ENCODE measurements at places on chromosomes 3 and 15.

DNA sequence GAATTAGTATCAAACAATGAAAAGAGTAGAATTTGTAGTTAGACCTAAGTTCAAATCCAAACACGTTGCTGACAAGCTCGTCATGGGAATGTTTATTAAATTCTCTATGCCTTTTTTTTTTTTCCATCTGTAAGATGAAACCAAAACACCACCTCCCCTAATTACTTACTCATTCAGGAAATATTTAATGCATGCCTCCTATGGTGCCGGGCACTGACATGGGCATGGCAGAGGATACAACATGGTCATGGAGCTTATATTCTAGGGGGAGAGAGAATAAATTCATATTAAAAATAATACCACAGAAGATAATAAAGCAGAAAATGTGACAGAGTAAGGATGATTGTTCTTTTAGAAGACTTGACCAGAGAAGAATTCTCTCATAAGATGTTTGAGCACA lies 215.8 kb downstream of the RYR3 start:
- no peaks in the 10 kb centered on the region for H3K4me1 ChIP-seq
- H3K4me3 ChIP-seq = no peak overlapping the region
- no peak overlapping the region for H3K27ac ChIP-seq
- no peak for DNase-seq
- H3K27me3 ChIP-seq = no peaks in the 10 kb centered on the region
- no peaks in the 10 kb centered on the region for H3K36me3 ChIP-seq

GRCh38 chr3:175383371-175383770 lies 524.2 kb downstream of the NAALADL2 start:
- H3K27ac ChIP-seq = no peak overlapping the region
- no peak overlapping the region for H3K4me3 ChIP-seq
- H3K27me3 ChIP-seq = no peaks in the 10 kb centered on the region
- DNase-seq = no peak
- H3K36me3 ChIP-seq = no peaks in the 10 kb centered on the region

- H3K27ac ChIP-seq = no peak overlapping the region
- no peak for DNase-seq
- no peaks in the 10 kb centered on the region for H3K27me3 ChIP-seq
Measured at GRCh38 chr3:74906181-74906580, 291.7 kb upstream of the CNTN3 start.

DNA sequence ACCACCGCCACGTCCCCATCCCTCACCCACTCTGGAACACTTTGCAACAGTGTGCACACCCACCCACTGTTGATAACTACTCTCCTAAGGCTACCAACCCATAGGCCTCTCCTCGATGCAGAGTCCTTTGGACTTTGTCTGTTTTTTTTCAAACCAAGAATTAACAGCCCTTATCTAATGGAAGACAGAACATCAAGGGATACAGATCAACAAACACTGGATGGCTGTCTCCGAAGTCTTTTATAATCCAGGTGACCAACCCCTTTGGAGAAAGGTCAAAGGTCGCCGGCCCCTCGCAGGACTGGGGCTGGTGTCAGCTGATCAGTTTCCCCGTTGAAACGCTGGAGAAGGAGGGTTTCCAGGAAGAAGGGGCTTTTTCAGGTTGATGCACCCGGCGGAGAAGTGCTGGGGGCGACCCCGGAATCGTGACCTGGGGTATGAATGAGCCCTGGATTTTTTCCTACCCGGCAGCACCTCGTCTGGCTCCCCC lies 532 bp downstream of the B4GALT4 start:
- H3K4me3 ChIP-seq = peak overlapping the region; percentile 91
- H3K36me3 ChIP-seq = peaks cover 17% of the 10 kb centered on the region
- H3K4me1 ChIP-seq = peaks cover 35% of the 10 kb centered on the region
- H3K27me3 ChIP-seq = no peaks in the 10 kb centered on the region
- H3K27ac ChIP-seq = peak overlapping the region; percentile 91
- no peak for DNase-seq

GRCh38 chr3:152745646-152746045 lies 89.3 kb upstream of the P2RY1 start:
- peaks cover 6% of the 10 kb centered on the region for H3K27me3 ChIP-seq
- no peaks in the 10 kb centered on the region for H3K4me1 ChIP-seq
- no peak overlapping the region for H3K27ac ChIP-seq
- no peak overlapping the region for H3K4me3 ChIP-seq

DNA sequence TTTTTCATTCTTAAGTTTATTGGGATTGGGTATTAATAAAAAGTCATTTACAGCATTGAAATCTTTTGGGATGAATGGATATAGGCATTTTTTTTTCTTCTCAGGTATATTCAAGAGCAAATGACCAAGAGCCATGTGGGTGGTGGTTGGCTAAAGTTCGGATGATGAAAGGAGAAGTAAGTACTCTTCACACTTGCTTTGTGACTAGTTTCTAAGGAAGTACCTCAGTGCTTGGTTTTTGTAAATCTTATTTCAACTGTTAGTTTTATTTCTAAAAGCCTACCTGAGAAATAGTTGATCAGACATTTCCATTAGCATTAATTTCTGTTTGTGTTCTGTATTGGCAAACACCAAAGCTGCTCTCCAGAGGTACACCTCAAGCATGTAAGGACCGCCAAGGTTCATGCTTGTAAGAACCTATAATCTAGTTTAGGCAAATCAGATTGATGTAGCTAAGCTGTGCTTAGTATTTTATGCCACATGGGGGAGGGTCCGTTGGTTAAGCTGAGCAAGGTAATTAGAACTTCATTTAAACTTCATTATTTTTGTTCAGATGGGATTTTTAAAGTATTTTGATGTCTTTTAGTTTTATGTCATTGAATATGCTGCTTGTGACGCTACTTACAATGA lies 35.4 kb downstream of the FXR1 start:
- H3K4me1 ChIP-seq = peaks cover 13% of the 10 kb centered on the region
- DNase-seq = no peak
- peaks cover 48% of the 10 kb centered on the region for H3K36me3 ChIP-seq
- H3K27ac ChIP-seq = no peak overlapping the region

DNA sequence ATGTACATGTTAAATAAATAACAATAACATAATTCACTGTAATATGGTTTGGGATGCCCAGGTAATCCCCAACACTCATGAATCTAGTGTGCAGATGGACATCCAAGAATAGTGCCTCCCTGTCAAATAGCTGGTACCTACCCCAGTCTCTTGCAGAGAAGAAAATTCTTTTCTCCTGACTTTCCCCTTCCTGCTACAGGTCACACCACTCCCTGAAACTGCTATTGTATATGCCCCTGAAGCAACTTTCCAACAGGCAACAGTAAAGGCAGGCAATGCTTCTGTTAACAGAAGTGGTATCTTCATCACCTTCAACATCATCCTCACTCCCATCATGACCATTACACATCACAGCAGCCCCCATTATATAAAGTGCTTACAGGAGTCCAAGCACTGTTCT lies 431.6 kb downstream of the MAGI1 start:
- H3K4me1 ChIP-seq = no peaks in the 10 kb centered on the region
- DNase-seq = no peak
- no peak overlapping the region for H3K4me3 ChIP-seq
- no peaks in the 10 kb centered on the region for H3K36me3 ChIP-seq

DNA sequence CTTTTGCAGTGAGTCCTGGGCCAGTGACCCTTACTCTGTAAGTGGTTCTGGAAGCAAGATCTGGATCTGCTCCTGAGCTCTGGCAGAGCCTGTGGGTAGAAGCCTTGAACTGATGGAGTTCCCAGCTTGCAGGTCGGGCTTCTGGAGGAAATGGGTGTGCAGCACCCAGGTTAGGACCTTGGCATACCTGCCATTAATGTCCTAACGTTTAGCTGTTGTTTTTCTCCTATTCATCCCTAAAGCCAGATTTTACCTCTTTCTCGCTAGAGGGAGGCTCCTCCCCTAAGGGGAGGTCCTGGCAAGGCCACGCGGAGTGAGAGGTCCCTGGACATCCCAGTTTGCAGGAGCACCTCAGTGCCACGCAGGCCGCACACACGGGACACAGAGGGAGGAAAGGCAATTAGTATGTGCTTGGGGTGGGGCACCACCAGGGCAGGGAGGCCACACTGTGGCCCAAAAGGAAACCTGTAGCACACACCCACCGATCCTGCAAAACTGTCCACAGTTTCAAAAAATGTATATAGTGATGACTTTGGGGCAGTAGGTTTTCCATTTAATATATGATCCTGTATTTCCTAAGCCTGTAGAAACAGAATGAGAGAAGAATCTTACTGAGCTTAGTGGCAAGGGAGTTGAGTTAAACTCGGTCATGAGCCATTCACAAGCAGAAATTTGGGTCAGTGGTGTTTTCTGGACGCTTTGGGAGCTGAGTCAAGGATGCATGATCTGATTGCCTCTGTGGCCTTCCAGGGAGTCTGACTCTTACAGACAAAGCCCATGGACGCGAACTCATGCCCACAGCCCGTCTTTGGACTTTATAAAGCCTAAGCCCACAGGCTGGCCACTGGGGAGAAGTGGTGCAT lies 148.7 kb downstream of the LRRK1 start:
- peaks cover 1% of the 10 kb centered on the region for H3K36me3 ChIP-seq
- no peak for DNase-seq
- peaks cover 9% of the 10 kb centered on the region for H3K4me1 ChIP-seq
- no peak overlapping the region for H3K27ac ChIP-seq
- no peaks in the 10 kb centered on the region for H3K27me3 ChIP-seq

- no peak for DNase-seq
- peaks cover 4% of the 10 kb centered on the region for H3K4me1 ChIP-seq
- no peak overlapping the region for H3K27ac ChIP-seq
- H3K36me3 ChIP-seq = no peaks in the 10 kb centered on the region
- H3K4me3 ChIP-seq = no peak overlapping the region
Measured at GRCh38 chr3:122886946-122887345, 92.1 kb downstream of the SLC49A4 start.

DNA sequence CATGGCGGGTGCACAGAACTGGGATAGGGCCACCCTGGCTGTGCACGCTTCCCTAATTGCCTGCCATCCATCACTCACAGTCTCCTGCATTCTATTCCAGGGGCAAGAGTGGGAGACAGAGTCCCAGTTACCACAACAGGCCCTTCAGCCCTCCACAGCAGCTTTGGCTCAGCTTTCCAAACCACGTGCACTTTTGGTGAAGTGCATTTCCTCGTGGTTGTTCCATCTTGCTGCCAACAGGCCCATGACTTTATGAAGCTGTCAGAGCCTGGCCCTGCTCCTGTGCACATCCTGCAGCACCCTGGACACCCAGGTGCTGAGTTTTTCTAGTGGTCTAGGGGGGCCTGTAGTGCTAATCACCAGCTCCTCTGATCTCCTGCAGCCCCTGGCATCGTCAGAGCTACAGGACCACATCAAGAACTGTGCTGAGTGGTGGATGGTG lies 110.2 kb downstream of the ADCY5 start:
- H3K36me3 ChIP-seq = no peaks in the 10 kb centered on the region
- H3K27ac ChIP-seq = no peak overlapping the region
- H3K4me3 ChIP-seq = no peak overlapping the region
- H3K27me3 ChIP-seq = no peaks in the 10 kb centered on the region
- peaks cover 5% of the 10 kb centered on the region for H3K4me1 ChIP-seq

DNA sequence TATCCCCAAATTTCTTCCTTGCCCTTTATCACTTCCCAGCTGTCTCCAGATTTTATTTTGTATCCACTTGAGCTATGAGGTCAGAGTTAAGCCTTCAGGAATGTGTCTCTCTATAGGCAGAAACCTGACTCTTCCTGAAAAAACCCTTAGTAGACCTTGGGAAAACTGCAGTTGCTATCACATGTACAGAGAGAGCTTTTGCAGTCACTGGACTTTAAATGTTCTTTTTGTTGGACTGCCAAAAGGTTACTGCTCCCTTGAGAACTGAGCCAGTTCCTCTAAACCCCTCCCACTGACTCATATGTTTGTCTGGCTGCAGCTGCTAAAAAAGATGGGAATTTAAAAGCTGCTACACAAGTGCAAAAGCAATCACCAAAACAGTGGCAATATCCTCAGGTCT lies 169.1 kb upstream of the CCDC54 start:
- H3K27me3 ChIP-seq = peaks cover 15% of the 10 kb centered on the region
- DNase-seq = no peak
- peaks cover 3% of the 10 kb centered on the region for H3K4me1 ChIP-seq
- no peaks in the 10 kb centered on the region for H3K36me3 ChIP-seq

GRCh38 chr15:83746231-83746630 lies 92.3 kb downstream of the ADAMTSL3 start:
- no peak overlapping the region for H3K27ac ChIP-seq
- no peak overlapping the region for H3K4me3 ChIP-seq
- H3K4me1 ChIP-seq = peaks cover 3% of the 10 kb centered on the region
- no peaks in the 10 kb centered on the region for H3K27me3 ChIP-seq

DNA sequence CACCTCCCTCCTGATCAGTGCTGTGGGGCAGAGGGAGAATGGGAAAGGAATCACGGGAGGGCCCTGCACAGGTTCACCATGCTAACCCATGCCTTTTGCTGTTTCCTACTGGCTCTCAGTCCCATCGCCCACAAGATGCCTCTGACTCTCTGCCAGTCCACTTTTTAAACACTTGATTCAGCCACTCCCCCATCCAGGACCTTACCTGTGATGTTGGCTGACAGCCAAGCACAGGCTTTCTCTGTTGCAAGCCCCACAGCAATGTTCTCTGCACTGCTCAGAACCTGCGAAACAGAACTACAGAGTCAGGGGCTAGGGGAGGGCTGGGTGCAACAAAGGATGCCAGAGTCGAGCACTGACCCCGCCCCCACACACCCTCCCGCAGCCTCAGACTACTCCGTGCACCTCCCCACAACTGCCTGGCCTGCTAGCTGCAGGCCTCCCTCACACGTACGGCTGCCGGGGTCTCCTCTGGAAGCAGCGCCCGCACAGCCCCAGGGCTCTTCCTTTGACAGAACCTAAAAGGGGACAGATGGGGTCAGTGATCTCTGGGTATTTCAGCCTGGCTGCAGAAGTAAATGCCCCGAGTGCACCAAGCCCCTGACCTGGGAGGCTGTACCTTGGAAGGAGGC lies 9.1 kb downstream of the CDAN1 start:
- no peak for DNase-seq
- peaks cover 51% of the 10 kb centered on the region for H3K36me3 ChIP-seq
- H3K4me1 ChIP-seq = no peaks in the 10 kb centered on the region
- H3K27ac ChIP-seq = no peak overlapping the region

DNA sequence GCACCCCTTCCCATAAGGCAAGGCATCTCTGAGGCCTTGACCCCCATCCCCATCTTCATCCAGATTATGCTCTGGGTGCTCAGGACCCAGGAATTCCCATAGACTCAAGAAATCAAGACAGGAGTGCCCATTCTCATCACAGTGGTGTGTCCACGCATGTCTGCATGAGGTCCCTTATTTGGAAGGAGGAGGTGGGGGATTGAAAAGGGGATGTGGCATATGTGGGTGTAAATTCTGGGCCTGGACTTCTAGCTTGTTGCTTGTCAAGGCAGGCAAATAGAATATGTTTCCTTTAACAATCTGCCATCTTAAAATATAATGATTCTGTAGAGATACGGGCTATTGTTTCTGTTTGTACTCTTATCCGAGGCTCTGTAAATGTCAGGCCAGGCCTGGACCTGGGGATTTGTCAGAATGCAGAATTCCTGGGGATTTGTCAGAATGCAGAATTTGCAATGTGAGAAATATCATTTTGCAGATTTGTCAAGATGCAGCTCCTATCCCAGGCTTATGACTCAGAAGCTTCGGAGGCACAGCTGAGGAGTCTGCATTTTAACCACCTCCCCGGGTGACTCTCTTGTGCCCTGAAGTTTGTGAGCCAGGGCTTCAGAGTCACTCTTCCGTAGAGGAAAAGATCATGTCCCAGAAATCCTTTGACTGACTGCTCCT lies 157.8 kb downstream of the SV2B start:
- peaks cover 8% of the 10 kb centered on the region for H3K27me3 ChIP-seq
- H3K36me3 ChIP-seq = no peaks in the 10 kb centered on the region
- no peak overlapping the region for H3K27ac ChIP-seq
- H3K4me1 ChIP-seq = peaks cover 2% of the 10 kb centered on the region

All from T-helper 2 cell treated with Interferon-gamma antibody and Interleukin-4, amounts not matched to agents 5 μg/mL and 100 μg/mL, for 36 hours (primary cell).